Heart right ventricle (tissue), 16 donors: ENCODE measurements at places on chromosomes 11 and 22. TPM values are rescaled to one million over a fixed set of nuclear protein-coding genes. Genes with fewer than 3 reads are reported as not detected.
A peak's percentile ranks its signal among the peaks of the same experiment; 100 is the strongest.

GRCh38 chr11:120907971-120908370 is 115.9 kb upstream of the TBCEL start:
- DNase-seq = no peak

DNA sequence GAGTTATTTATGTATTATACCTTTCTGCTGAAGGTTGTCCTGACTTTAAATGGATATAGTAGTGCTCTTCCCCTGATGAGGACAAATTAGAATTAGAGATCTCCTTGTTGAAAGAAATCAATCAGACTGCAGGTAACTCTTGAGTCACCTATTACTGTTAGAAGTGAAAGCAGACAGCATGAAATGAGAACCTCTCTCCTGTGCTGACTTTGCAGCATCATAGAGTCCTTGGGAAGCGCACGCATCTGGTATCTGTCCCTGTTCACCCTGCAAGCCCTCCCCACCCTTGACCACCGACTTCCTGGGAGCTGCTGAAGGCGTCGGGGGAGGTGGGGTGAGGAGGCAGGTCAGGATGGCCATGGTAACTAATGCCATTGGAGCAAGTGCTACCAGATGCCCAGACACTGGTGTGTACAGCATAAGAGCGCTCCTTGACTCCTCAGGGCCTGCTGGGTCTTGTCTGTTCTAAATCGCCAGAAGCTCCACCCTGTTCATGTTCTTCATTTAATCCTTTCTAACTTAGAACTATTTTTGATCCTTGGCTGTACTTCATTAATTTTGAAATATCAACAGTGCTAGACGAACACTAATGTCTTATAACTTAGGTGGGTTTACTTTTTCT is 143.9 kb downstream of the WNT7B start:
- no peak for DNase-seq

DNA sequence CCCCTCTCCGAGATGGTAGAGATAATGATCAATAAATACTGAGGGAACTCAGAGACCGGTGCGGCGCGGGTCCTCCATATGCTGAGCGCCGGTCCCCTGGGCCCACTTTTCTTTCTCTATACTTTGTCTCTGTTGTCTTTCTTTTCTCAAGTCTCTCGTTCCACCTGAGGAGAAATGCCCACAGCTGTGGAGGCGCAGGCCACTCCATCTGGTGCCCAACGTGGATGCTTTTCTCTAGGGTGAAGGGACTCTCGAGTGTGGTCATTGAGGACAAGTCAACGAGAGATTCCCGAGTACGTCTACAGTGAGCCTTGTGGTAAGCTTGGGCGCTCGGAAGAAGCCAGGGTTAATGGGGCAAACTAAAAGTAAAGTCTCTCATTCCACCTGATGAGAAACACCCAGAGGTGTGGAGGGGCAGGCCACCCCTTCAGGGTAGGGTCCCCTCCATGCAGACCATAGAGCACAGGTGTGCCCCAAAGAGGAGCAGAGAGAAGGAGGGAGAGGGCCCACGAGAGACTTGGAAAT is 43.2 kb downstream of the IGLL1 start:
- DNase-seq = no peak

- DNase-seq = no peak
Measured at GRCh38 chr11:15234796-15235195, 120.1 kb downstream of the INSC start.

DNA sequence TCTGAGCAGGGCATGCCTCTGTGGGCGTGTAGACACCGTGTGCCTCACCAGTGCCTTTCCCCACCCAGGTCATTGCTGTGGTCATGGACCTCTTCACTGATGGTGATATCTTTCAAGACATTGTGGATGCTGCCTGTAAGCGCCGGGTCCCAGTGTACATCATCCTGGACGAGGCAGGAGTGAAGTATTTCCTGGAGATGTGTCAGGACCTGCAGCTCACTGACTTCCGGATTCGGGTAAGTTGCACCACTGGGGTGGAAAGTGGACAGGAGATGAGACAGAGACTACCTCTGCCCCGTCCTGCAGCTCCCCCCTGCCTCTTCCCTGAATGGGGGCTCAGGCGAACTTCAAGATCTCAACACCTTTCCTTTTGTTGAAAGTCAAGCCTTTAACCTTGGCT is 24.3 kb downstream of the FAM83F start:
- no peak for DNase-seq

DNA sequence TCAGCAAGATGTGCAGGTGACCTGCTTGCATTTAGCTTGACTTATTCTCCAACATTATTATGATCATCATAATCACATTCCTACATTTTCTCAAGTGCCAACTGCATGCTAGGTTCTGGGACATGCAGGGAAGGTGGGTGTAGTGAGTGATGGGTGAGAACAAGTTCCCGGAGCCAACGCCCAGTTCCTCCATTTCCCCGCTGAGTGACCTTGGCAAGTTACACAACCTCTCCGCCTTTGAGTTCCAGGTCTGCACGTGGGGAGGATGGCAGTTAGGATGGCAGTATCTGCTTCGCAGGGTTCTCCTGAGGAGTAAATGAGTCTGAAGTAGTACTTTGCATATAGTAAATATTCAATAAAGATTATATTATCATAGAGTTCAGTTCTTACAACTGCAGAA is 140.3 kb downstream of the GRIK4 start:
- no peak for DNase-seq

DNA sequence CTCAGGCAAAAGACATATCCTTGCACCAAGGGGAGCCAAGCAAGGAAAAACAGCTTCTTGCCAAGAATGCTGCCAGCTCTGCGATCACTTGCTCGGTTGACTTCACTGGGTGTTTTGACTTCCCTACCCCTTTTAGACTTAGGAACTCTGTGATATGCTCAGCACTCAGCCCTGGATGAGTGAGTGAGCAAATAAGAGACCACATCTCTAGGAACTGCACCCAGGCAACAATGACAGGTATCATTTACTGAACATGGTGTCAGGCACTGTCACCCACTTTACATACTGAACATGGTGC is 3.7 kb upstream of the IRAG1 start:
- no peak for DNase-seq

DNA sequence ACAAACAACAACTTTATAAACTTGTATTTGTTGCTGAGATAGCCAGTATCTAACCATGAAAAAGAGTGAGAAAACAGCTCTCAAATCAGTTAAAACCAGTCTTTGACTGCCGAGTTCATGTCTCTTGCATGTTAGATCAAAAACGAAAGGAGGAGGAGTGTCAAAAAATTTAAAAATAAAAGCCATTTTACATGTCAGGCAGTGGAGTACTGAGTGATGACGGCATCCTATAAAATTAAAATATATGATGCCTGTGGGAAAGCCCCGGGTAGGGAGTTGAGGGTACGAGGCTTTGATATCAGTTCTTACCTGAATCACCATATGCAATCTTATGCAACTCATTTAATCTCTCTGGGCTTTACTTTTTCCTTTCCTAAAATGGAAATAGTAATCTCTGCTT is 117.3 kb downstream of the ETS1 start:
- DNase-seq = no peak

GRCh38 chr11:111797145-111797581 is 31.0 kb upstream of the PPP2R1B start:
- DNase-seq = no peak

DNA sequence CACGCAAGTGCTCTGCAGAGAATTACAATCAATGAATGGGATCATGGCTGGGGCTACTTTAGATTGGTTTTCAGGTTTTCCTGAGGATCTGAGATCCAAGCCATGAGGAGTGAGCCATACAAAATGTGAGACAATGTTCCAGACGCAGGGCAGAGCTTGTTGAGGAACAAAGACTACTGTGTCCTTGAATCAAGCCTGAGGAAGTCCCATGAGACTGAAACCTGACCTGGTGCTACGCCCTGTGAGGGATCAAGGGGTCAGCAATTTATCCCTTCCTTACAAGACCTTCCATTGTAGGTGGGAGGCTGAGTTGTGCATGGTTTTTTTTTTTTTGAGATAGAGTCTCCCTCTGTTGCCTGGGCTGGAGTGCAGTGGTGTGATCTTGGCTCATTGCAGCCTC is 2.1 kb downstream of the INCENP start:
- DNase-seq = no peak

- no peak for DNase-seq
Measured at GRCh38 chr11:40227730-40228129, 1231.7 kb downstream of the LRRC4C start.

GRCh38 chr11:24134879-24135589 is 361.8 kb upstream of the LUZP2 start:
- DNase-seq = no peak

GRCh38 chr11:14417186-14417585 is 58.2 kb upstream of the RRAS2 start:
- no peak for DNase-seq

DNA sequence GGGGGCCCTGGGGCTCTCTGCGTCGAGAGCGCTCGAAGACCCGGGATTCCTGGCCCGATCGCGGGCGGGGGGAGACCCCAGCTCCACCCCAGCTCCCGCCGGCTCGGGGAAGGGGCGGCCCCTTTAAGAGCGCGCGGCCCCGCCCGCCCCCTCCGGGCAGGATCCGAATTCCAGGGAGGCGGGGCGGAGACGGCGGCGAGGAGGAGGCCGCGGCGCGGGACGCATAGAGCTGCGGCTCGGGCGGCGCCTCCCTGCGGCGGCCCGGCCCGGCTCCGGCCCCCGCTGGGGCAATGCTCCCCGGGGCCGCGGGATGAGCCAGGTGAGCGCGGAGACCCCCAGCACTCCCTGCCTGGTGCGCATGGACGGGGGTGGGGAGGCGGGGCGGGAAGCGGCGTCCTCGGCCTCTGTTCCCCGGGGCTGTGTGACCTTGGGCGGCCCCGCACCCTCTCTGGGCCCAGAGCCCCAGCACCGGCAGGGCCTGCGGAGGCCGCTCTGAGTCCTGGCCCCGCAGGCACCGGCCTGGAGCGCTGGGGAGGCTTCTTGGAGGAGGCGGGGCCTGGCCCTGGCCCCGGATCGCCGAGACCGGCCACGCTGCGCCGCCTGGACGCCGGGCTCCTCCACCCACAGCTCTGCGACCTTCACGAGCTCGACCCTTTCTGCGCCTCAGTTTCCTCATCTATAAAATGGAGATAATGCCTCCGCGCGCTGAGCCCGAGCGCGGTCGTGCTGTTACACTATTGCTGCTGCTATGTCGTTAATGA is 565 bp downstream of the GAS2L1 start:
- DNase-seq = peak; percentile 89

DNA sequence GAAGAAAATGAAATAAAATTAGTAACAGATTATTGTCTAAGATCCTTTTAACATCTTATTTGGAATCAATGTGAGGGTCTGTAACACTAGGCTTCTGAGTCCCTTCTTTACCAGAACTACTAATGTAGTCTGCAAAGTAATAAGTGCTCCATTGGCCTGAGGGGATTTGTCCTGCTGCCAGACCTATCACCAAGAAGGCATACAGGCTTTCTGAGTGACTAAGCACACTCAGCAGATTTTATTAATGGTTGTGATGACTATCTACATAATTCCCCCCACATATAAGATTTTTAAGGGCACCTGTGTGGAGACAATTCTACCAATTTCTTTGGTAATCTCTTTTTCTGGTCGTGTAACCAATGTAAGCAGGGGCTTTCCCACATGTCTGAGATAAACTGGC is 365.0 kb upstream of the FAT3 start:
- DNase-seq = no peak

GRCh38 chr22:49763696-49764095 is 64.0 kb downstream of the BRD1 start:
- DNase-seq = no peak

GRCh38 chr11:20013346-20014066 is 146.8 kb downstream of the DBX1 start:
- DNase-seq = peak; percentile 45

- DNase-seq = no peak
Measured at GRCh38 chr11:33110083-33110482, 51.2 kb downstream of the CSTF3 start.

DNA sequence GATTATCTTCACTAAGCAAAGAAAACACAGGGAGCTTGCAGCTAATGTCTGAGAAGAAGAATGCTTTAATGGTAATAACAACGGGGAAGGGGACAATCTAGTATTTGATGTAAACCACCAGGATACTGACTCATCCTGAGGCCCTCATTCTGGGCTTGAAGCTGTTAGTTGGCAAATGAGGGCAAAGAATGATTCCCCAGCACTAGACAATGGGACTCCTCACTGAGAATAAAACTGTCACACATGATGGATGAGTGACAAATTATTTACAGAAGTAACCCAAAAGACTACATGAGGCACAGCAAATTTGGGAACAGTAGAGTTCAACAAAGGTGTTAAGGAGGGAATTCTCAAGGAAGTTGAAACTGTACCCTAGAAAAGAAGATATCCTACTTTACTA is 76.3 kb downstream of the FAM168A start:
- no peak for DNase-seq

GRCh38 chr11:70771099-70771885 is 373.0 kb downstream of the CTTN start:
- DNase-seq = no peak

DNA sequence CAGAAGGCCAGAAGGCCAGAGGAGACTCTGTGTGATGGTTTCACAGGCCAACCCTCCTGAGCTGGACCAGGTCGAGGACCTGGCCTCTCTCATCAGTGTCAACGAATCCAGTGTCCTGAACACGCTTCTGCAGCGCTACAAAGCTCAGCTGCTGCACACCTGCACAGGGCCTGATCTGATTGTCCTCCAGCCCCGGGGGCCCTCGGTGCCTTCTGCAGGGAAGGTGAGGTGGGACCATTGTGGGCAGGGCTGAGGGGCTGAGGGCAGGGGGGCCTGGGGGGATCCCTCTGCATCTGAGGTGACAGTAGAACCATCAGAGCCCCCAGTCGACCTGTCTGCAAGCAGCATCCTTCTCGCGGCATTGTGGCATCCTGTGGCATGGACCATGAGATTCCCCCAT is 30.3 kb downstream of the MYO18B start:
- no peak for DNase-seq

GRCh38 chr22:44955102-44955501 is 54.7 kb downstream of the PHF21B start:
- no peak for DNase-seq

GRCh38 chr11:108112057-108112456 is 9.3 kb upstream of the ACAT1 start:
- no peak for DNase-seq

DNA sequence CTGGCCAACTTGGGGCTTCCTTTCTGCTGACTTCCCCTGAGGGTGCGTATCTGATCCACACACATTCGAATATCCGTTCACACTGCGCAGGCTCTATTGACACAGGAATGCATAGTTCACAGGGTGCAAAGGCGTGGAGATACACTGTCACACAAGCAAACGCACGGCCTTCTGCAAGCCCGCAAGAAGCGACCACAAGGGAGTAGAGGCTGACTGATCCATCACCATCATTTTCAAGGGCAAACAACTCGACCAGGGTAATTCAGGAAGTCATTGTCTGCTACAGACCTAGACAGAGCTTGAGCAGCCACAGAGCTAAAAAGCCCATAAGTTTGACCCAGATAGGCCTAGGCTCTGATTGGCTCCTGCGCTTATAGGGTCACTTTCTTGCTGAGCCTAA is 392.3 kb downstream of the MN1 start:
- no peak for DNase-seq

Gene MMP13
- not detected for total RNA-seq

Gene IL18
- total RNA-seq = 1.1 TPM

Gene APOBEC3C
- 23.9 TPM for total RNA-seq

Gene SFI1
- total RNA-seq = 8.5 TPM

Gene LIF
- total RNA-seq = 0.54 TPM

Gene YPEL1
- 8.3 TPM for total RNA-seq

Gene TRPC6
- total RNA-seq = 0.37 TPM

Gene APOA4
- total RNA-seq = 0.28 TPM

Gene PLEKHA7
- total RNA-seq = 24.7 TPM

Gene OR8G5
- not detected for total RNA-seq
